NCI-H446 (cell line): ENCODE measurements at places on chromosomes 2 and 18.
A peak's percentile ranks its signal among the peaks of the same experiment; 100 is the strongest.

GRCh38 chr18:64258111-64258650, 109.3 kb upstream of the LINC00305 start:
- no peak for DNase-seq

- DNase-seq = no peak
Measured at GRCh38 chr2:202555356-202555755, 79.4 kb upstream of the FAM117B start.

GRCh38 chr2:156366753-156367152, 34.2 kb upstream of the NR4A2 start:
- DNase-seq = no peak

GRCh38 chr2:237631007-237631785, 3.8 kb downstream of the LRRFIP1 start:
- DNase-seq = peak; percentile 3

DNA sequence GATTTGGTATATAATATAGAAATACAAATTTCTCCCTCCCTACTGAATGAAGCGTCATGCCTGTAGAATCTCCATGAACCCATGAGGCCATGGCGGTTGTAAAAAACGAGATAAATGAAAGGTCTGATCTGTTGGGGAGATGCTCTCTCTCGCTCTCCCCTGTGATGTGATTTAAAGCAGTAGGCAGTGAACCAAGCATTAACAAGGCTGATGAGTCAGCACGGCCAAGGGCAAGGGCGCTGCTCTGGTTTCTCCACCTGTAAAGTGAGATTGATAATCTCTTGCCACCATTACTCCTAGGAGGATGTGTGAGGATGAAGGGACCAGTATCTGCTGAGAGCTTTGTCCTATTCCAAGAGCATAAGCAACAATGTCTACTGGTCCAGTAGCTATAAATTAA, 553.3 kb downstream of the CMPK2 start:
- no peak for DNase-seq
